ENCODE measurements at places on chromosomes 16 and 17.

DNA sequence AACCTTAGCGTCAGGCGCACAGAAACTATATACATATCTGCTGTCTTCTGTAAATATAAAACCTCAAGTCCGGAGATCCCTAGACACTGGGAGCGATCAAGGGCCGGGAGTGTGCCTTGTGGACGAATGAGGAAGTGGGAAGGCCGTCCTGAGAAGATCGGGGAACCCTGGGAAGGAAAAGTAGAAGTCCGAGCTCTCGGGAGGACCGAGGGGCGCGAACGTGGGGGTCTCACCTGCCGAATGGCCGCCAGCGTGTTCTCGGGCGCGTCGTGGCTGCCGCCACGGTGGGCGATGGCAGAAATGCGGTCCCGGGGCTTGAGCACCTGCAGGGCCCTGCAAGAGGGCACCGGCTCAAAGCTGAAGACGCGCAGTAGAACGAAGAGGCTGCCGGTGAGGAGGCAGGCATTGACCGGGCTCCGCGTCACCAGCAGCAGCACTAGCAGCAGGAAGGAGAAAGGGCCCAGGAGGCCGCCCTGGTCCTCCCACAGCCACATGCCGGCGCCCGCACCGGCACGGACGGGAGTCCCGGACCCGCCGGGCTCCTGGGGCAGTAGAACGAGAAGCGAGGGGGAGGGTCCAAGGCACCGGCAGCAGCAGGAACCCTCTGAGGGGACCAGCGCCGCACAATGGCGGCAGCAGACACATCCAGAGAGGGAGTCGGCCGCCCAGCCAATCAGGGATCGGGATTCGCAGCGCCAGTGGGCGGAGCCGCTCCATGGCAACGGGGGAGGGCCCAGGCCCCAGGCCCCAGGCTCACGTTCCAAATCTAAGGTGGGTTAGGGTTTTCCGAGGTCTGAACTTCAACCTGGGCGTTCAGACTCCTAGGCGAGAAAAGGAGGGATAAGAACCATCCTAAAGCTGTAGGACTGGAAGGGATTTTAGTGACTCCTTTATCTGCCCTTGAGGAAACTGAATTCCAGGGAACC, at the start of gene GDE1:
Gene GDE1 (minus strand): TSS at position 628 of the 926 bp plus-strand sequence. CDS start 134 bp downstream, at position 494.
- peak; percentile 99 for DNase-seq

DNA sequence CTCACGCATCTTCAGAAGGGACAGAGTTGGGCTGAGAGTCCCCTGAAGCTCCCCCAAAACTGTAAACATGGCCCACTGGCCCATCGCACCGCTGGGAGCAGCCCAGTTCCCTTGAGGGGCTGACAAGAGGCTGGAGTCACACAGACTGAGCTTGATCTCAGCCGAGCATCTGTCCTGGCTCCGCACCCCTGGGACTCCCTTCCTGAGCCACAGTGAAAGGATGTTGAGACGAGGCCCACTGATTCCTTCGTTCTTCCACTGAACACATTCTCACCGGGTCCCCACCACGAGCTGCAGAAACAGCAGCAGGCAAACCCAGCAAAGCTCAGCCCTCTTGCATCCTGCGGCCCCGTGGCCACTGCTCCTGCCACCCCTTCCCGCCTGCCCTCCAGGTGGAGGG, 145.9 kb upstream of the CIBAR2 start:
- no peak for DNase-seq

DNA sequence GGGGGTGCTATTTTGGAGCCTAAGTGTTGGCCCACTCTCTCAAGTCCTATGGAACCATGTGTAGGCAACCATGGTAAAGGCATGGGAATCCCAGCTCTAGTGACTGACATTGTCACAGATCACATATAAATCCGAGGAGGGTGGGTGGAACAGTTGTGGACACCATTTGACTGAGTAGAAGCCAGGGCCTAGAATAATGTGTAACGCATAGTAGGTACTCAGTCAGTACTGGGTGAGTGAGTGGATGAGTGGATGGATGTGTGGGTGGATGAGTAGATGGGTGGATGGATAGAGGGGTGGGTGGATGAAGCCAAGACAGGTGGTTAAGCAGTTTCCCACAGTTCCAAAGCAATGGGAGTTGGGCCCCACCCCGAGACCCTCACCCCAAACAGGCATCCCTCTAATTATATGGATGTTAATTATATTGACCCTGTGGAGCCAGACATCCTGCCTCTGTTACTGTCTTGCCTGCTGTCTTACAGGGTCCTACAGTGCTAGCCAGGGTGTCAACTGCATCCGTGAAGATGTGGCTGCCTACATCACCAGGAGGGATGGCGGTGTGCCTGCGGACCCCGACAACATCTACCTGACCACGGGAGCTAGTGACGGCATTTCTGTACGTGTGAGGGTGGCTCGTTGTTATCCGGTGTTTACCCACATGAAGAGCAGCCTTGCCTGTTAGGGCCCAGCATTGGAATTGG, 22.3 kb downstream of the GPT2 start:
- no peak for DNase-seq

- DNase-seq, result no peak
These were observed 188.0 kb upstream of the TNRC6C start for GRCh38 chr17:77770331-77771105.

- peak; percentile 89 for DNase-seq
These were observed 80.9 kb downstream of the ARHGAP23 start for GRCh38 chr17:38508954-38509771.

- DNase-seq, result peak; percentile 81
These were observed 13.1 kb downstream of the FMNL1 start for GRCh38 chr17:45234641-45235415.

DNA sequence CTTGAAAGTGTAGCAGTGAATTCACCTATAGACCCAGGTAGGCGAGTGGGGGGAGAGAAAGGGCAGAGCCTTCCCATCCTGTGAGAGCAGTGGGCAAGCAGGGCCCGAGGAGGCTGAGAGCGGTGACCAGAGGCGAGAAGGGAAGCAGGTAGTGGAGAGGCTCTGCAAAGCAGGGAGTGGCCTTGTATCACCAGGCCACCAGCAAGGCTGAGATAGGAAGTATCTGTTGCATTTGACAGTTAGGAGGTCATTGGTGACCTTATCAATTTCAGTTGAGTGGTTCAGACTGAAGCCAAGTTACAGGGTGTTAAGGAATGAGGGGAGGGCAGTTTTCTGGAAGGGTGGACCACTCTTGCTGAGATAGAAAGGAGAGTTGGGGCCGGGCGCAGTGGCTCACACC, 10.7 kb upstream of the HSD3B7 start:
- DNase-seq, result no peak

- no peak for DNase-seq
These were observed 184.9 kb downstream of the SEC14L1 start for GRCh38 chr17:77325577-77326075.

DNA sequence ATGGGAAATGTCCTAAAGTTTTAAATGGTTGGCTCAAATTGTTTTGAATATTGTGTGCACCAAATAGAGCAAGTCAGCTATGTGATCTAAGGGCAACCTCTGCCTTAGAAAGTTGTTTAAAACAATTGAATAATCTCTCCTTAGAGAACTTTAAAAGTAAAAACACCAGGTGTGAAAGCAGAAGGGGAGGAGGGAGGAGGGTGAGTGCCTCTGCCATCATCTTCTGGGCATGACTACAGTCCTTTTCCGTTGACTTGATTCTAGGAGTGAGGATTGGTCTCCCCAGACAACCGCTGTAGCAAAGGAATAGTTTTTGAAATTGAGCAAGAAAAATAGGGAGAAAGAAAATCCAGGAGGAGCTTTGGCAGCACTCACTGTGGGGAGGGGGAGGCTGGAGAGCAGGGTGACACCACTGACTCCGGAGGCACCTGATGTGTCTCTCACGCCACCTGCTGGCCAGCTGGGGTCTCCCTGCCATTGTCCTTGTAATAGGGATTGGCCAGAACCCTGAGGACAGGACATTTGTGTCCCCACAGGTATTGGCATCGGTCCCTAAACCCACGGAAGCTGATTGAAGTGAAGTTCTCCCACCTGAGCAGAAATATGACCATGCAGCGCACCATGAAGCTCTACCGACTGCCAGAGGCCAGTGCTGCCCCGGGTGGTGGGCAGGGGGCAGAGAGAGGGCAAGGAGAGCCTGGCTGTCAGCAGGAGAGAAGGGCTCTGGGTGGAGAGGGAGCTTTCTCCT, 33.3 kb downstream of the PLCD3 start:
- DNase-seq, result peak; percentile 89

GRCh38 chr16:57949595-57950238, 21.2 kb downstream of the CNGB1 start:
- no peak for DNase-seq

GRCh38 chr17:58376472-58377000, 24.5 kb upstream of the SUPT4H1 start:
- no peak for DNase-seq

Measured in activated effector memory CD4-positive, alpha-beta T cell treated with anti-CD3 and anti-CD28 coated beads, Interleukin-2, amount 50 U/mL, for 16 hours (primary cell).